ENCODE measurements at places on chromosomes 3 and 15.

- ATAC-seq, result no peak
Observed at GRCh38 chr15:63977119-63977518, 69.2 kb downstream of the DAPK2 start.

- ATAC-seq, result no peak
Observed at GRCh38 chr3:61055447-61055846, 195.8 kb downstream of the FHIT start.

DNA sequence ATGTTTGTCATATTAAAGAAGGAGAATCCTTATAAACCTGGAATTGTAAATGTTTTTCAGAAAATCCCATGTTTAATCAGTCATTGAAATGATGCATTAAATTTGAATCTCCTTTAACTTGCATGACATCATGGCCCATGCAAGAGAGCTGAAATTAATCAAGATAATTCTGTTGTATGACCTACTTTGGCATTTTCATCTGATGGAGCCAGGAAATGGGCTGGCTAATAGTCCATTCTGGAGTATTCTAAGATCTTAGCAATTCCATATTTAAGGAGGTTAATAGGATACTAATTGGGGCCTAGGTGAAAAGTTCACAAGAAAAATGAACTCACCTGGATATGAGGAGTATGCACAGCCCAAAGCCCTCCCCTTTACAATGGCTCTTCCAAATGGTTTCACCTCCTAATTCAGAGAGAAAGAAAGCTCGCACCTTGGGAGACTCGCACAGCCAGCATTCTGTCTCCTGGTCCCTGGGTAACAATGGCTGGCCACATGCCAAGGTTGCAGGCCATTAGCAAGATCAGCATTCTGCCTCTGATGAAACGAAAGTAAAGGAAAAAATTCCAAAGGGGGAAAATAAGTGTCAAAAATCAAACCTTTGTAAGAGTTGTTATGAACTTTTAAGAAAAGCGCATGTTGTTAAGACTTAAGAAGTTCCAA lies 786.4 kb downstream of the MCTP2 start:
- no peak for ATAC-seq

GRCh38 chr15:57213862-57214261 lies 162.4 kb upstream of the CGNL1 start:
- ATAC-seq, result peak; percentile 47

- no peak for ATAC-seq
Observed at GRCh38 chr3:46957092-46957820, 19.3 kb downstream of the CCDC12 start.

DNA sequence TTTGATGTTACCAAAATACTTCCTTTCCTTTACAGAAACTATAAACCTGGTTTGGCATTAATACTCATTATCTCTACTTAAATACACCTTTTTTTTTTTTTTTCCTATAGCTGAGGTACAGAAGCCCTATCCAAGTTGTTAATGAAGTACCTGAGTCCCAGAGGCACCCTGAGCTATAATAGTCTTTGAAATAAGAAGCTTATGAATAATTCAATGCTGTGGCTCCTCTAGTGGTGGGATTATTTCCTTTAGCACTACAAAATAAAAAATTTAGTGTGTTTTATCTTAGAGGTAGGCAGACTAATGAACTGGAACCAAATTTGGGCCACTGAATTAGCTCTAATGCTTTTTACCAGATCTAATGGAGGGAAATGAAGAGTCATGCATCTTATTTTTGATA lies 611.9 kb downstream of the EDEM1 start:
- ATAC-seq, result no peak

GRCh38 chr3:138479438-138479863 lies 45.0 kb downstream of the ESYT3 start:
- ATAC-seq, result no peak

DNA sequence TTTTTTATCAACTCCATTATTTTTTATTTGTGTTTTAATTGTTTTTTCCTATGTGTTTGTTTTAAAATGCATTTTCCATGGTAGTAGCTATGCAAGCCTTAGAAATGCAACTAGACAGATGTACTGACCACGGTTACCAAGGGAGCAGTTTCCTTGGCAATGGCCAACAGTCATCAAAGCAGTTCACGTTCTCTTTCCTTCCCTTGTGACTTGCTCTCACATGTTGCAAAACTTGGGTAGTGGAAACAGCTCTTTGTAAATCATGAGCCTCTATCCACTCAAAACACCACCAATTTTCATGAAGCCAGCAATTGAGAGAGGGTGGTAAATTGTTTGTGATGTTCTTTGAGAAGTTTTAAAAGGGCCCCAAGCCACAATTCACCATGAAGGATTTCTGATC lies 499.4 kb upstream of the MDFIC2 start:
- ATAC-seq, result no peak

- no peak for ATAC-seq
Observed at GRCh38 chr3:31218082-31218481, 314.6 kb upstream of the STT3B start.

DNA sequence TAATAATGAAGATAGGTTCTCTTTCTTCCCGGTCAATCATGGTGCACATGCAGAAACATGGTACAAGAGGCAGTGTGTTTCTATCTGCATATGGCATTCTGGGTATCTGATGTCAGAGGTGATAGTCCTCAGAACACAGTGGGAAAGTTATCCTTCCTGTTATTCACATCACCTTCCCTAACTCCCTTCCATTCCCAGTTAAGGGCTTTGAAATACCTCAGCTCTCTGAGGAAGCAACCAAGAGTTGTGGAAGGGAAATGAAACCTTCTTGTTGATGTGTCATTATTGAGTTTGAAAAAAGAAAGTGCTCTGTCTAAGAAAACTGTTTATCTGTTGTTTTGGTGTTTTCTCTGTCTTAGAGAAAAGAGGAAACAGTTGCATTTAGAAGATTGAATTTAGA lies 21.9 kb upstream of the P2RY13 start:
- peak; percentile 68 for ATAC-seq

DNA sequence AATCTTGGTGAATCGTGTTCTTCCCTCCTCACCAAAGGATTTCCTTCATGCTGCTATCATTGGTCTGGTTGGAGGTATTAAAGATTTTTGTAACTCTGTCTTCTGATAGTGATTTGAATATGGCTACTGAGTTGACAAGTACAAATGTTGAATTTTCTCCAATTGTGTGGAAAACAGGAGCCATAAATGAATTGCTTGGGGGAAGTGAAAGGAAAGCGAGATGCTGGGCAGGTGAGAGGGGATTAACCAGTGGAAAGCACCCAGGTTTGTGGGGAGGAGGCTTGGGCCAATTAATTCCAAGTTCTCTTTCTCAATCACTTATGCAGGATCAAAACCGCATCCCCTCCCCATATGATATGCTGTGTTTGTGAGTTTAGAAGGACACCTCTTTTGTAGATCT lies 372.5 kb downstream of the IL20RB start:
- ATAC-seq, result no peak

- no peak for ATAC-seq
Observed at GRCh38 chr15:23690450-23690852, 3.3 kb upstream of the NDN start.

- no peak for ATAC-seq
Observed at GRCh38 chr3:41318520-41318919, 119.2 kb downstream of the CTNNB1 start.
